ENCODE measurements at places on chromosomes 12 and 14.

DNA sequence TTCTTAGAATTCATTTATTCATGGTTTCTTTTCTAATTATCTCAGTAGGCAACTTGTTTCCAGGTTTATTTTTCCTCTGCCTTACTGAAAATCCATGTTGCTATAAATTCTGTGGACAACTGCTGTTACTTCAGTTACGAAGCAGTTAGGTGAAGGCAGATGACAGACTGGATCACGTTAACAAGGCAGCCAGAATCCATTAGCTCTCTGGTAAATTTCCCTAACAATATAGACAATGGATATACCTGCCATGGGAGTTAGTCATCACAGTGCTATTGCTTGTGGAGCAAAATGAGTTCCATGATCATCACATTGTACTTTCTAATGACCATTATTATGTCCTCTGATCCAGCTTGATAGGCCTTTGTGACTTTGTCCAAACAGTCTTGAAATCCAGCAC lies 291.5 kb downstream of the NELL2 start:
- no peak for DNase-seq

DNA sequence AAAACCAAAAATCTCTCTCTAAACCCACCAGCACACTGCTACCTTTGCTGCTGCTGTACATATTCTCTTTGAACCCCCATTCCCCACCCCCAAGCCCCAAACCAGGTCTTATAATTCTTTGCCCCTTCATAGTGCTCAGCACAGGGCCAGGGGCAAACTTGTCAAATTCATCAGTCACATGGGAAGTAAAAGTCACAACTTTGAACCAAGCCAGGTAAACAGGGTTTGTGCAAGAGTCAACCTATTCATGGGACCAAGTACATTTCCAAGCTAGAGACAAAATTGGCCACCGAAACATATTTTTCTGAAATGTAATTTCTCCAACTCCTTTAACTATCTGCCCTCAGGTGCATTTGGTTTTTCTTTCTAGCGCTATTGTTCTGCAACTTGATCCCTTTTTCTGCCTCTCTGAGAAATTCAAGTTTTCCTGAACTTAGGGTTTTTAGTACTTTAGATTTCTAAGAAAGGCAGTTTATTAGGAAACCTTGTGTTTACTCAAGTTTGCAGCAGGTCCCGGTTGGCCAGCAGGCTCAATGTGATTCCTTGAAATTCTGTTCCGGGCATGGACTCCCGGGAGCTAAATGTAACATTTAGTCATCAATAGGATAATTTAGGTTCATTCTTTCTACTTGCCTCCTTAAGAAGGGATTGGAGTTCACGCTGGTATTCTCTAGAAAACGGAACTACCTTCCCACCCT lies 230.5 kb downstream of the EFCAB11 start:
- DNase-seq, result no peak

DNA sequence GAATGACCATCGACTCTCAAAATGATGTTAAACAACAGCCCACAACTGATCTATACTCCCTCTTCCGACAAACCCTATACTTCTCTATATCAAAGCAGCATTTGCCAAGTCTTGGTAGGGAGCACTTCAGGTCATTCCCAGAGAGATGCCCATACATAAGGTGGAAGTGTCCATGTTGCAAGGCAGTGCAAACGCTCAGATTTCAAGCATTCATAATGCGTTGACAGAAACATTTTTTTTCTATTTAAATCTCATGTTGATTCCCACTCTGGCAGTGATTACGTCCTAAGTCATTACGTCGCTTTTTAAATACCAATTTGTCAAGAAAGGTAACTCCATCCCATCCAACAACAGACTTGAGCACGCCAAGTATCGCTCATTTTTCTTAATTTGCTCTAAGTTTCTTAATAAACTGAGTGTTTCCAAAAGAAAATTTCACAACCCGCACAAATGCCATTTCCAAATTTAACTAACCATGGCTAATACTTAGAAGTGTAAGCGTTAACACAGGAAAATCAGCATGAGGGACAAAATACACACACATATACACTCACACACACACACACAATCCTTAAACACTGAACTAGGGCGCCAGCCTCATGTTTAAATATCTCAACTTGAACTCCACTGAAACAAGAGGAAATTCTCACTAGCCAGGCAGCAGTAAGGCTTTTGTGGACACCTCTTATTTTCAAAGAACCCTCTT lies 1.1 kb downstream of the GXYLT1 start:
- DNase-seq, result no peak

GRCh38 chr12:2234646-2235350 lies 182.0 kb downstream of the CACNA1C start:
- DNase-seq, result no peak

Measured in stimulated activated CD8-positive, alpha-beta memory T cell treated with anti-CD3 and anti-CD28 coated beads, Interleukin-15, amount 100 ng/mL, for 1 hour (primary cell).